ENCODE measurements at places on chromosomes 2 and 18.

DNA sequence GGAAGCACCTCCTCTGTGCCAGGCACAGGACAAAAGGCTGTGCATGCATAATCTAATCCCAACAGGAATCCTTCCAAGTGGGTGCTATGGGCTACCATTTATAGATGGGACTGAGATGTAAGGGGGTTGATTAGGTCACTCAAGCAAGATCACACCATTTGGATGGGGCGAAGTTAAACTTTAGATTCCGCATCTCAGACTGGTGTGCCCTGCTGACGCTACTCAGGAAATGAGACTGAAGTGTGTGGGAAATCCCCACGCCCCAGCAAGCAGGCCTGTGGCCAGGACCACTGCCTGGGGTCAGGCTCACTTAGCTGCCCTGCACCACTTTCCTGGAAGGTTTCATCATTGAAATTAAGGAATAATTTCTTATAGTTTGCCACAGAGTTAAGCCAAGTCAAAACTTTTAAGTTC, 70.5 kb upstream of the PPP1CB start:
- DNase-seq: no peak

GRCh38 chr2:144705328-144706245, 185.7 kb upstream of the ZEB2 start:
- DNase-seq: no peak

DNA sequence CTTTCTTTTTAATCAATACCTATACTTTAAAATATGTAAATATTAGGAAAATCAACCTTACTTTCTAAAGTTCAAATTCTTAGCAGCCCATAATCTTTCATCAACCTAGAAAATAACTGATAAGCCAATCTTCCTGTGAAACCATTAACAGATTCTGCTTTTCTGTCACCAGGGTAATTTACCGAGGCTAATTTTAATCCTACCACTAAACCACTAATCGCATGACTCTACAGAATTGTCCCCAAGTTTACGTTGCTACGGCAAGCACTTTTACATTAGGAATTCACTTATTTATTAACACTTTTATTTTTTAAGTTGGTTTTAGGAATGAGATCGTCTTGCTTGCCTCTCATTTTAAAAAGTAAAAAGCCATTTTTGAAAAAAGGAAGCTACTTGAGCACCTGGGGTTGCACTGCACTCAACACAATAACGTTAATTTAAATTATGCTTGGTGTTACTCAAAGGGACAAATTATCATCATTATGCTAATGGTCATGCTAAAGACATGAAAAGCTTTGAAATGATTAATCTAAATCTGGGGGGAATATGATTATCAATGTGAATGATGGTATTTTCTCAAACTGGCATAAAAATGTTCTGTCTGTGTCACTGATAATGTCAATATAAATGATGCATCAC, 10.2 kb downstream of the ZNF516 start:
- no peak for DNase-seq

- DNase-seq: no peak
Measured at GRCh38 chr18:57959278-57959677, 84.7 kb upstream of the NEDD4L start.

- DNase-seq: no peak
Measured at GRCh38 chr2:130836501-130837174, at the start of gene ARHGEF4. Gene ARHGEF4, plus strand, starts transcription at chr2:130836914. Its CDS starts 40 bp downstream, at chr2:130836954.

GRCh38 chr2:1787755-1788477, 43.6 kb upstream of the PXDN start:
- no peak for DNase-seq

GRCh38 chr2:86231680-86232372, 32.6 kb downstream of the MRPL35 start:
- no peak for DNase-seq

Measured in hindlimb muscle (tissue), 1 donor.